Midbrain (tissue), 1 donor: ENCODE measurements at places on chromosomes 12 and 14.

DNA sequence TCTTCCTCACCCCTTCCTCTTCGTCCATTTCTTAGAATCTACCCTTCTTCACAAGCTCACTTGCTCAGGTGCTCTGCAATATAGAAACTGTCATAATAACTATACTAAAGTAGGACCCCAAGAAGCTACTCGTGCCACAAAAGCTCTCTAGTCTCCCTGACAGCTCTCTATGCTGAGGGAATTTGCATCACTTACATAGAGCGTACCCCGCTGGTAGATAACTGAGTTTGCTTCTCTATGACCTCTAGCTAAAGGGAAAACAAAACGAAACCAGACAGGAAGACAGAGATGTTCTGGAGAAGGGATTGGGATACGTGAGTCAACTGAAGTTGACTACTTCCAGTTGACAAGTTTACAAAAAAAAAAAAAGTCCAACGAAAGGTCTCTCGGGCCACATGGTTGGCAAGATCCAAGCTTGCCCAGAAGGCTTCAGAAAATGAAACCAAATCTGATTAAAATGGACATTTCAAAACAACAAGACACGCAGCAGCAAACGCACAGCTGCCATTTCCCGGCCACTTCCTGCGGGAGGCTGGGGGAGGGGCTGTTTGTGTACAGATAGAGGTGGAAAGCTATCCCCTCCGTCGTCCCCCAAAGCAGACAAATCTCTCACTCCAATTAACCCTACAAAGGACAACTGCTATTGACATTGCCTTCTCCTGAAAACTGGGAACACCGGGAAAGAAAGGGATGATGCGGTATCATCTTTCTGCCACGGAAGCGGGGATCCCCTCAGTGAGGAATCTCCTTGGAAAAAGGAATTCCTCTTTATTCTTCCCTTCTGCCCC lies 1.3 kb downstream of the BAZ2A start:
- DNase-seq: peak; percentile 58

GRCh38 chr12:120642826-120643225 lies 2.4 kb downstream of the CABP1 start:
- DNase-seq: no peak

GRCh38 chr14:61563880-61564617 lies 131.3 kb upstream of the HIF1A start:
- no peak for DNase-seq

GRCh38 chr12:22658214-22658613 lies 33.2 kb downstream of the ETNK1 start:
- no peak for DNase-seq

- DNase-seq: peak; percentile 36
Measured at GRCh38 chr14:93017301-93017797, 94.4 kb downstream of the CHGA start.

- no peak for DNase-seq
Measured at GRCh38 chr14:106883218-106883692, 1356.9 kb downstream of the TMEM121 start.

DNA sequence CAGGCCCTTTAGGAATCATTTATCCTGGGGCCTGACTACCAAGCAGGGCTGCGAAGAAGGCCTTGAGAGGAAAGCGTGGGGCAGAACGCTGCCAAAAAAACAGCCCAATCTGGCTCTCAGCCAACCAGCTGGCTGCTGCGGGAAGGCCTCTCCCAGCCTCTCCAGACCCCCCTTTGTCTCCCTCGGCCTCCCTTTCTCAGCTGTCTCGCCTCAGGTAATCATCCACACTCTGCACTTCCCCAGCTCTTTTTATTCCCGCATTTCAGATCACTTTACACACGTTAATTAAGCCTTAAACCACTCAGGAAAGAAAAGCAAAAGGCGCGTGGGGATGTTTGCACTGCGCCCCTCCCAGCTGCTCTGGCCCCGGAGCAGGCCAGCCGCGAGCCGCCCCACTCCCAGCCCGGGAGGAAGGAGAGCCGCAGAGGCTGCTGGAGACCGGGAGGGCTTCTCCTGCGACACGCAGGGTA lies 208.2 kb upstream of the FOXN3 start:
- DNase-seq: peak; percentile 54

DNA sequence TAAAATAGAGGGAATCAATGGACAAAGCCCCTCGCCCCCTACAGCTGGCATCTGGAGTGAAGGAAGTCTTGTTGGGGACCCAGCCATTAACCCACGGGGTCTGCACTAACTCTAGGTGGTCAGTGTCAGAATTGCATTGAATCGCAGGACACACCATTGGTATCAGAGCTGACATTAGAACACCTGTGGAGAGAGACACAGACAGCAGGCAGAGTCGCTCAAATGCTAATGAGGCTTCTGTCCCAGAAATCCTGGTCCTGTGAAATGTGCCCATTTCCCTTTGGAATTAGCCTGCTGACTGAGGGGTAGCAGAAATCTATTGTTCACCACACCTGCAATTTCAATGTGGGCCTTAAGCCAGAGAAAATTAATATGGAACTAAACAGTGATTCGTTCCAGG lies 33.0 kb downstream of the TMEM132D start:
- no peak for DNase-seq

DNA sequence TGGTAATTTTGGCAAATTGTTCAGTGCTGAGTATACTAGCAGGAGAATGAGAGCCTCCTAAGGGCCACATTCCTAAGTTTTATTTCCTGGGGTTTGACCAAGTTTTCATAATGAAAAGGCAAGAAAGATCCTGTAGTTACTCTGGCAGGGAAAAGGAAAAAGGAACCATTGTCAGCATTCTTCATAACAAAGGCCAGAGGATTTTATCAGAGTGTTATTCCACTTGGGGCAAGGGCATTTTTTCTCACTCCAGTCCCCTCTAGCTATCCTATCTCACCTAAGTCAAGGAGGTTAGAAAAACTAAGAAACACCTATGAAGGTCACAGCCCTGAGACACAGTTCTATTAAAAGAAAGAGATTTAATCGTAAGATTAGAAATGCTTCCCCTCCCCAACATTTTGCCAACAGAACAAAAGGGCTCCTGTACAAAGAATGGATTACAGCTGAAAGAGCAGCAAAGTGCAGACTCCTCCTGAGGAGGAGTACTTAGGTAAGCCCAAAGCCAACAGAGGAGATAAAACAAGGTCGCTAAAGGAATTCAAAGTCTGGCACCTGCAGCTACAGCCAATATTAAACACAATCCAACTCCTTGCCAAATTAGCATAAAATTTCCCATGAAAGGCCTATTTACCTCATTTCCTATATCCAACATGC lies 162.4 kb downstream of the GALC start:
- no peak for DNase-seq

DNA sequence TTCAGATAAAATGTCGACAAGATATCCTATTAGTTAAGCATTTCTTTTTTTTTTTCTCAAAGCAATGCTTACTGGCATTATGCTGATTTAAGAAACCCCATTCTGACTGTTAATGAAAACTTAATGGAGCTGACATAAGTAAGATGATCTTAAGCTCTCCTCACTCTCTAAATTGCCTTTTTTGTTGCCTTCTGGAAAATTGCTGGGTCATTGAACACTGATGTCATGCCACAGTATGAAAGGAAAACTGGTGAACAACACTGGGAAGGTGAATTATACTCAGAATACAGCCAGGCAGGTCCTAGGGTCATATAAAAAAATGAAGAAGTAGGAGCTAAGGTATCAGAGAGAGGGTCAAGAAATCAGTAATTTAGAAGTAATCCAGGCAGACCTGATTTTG lies 179.9 kb downstream of the BTG1 start:
- no peak for DNase-seq

GRCh38 chr12:49968471-49968870 lies 4.3 kb upstream of the AQP6 start:
- DNase-seq: no peak

- DNase-seq: no peak
Measured at GRCh38 chr14:76995279-76996035, 33.1 kb downstream of the IRF2BPL start.

GRCh38 chr14:101761881-101762529 lies 496 bp downstream of the PPP2R5C start:
- DNase-seq: peak; percentile 53

- no peak for DNase-seq
Measured at GRCh38 chr12:4939418-4940023, 29.8 kb downstream of the KCNA1 start.

DNA sequence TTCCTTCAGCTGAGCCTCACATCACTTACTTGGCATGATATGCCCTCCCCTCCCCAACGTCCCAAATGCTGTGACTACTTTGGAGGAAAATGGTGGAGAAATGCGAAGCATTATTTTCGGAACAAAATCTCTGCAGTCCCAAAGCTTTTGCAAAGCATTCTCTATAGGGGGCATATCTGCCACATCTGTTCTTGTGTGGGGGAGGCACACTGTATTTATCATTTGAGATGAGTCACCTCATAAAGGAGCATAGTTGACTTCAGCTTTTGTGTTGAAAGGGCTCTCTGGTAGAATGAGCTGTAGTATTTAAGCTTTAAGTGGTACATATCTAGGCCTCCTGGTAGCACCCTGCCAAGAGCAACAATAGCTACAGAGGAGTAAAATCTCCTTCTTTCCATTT lies 447.5 kb downstream of the ADAMTS20 start:
- no peak for DNase-seq

DNA sequence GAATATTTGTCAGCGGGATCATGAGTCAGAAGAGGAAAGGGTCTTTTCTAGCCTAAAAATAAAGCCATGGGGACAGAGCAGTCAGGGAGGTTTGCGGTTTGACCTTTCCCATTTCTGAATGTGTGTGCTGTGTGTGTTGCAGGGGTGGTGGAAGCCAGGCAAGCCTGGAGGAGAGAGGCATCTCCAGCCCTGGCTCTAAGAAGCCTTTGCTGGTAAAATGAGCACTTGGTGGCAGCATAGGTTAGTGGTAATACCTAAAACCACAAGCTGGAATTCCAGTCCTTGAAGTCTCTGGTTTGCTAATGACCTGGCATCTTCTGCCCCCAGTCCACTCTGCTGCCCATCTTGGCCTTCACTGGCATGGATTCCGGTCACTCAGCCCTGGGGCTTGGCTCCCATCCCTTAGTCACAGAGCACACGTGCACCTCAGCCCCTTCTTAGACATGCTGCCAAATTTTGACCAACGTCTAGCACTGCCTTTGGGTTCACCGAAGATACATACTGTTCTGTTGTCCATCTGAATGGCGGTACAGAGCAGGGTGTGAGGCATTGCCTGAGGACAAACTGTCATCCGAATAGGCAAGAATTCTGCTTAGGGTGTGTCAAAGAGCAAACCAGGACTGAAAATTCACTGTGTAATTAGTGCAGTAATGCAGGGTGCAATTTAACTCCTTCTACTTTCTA lies 52.7 kb downstream of the KCNA5 start:
- no peak for DNase-seq

DNA sequence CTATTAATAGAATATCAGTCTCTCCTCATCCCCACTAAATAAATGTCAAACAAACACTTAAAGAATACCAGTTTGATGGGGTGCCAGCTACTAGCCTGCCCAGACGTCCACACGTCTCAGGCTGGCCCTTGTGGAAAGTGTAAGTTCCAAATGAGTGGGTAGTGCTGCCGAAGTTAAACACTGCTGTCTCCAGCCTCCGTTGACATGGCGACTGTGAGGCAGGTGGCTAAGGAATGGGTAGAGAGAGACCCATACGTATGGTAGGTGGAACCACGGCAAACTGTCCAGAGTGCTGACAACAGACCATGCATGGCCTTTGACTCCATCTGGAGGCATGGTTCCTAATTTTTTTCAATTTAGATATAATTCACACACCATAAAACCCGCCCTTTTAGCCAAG lies 37.9 kb downstream of the PITPNM2 start:
- DNase-seq: no peak

DNA sequence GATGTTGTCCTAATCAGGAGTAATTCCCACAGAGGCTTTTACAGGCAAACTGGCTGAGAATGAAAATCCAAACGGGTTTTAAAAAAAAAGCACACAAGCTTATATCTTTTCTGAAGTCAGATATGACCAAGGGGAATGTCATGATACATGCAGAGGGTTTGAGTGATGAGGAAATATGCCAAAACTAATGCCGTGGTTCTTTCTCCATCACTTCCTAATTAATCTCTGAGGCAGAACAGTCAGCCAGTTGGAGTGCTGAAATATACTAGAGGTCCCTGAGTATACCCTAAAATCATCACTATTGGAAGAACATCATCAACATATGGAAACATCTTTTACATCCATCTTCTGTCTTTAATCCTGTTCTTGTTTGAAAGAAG lies 160.8 kb upstream of the FAR2 start:
- no peak for DNase-seq

DNA sequence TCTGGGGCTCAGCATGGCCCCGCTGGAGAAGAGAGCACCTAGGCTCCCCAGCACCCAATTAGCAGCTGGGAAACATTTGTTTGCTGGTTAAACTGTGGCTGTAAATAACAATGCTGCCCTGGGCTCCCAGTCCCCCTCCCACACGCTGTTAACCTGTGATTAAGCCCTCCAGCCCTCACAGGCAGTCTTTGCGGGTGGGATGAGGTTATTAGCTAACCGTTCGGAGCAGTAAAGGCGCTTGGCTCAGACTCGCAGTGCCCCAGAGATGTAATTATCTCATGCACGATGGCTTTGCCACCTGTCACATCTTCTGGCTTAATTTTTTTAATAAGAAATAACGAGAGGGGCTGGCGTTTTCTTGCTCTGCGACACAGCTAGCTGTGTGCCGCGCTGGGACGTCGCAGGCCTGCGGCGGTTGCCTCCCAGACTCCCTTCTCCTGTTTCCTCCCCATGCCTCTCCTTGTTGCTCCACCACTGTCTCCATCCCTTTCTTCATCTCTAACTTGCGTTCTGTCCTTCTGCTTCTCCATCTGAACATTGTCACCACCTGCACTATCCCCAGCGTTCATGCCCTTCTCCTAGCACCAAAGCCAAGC lies 239.2 kb upstream of the FKBP4 start:
- DNase-seq: no peak

- DNase-seq: no peak
Measured at GRCh38 chr12:25438638-25439037, 114.4 kb downstream of the LMNTD1 start.

DNA sequence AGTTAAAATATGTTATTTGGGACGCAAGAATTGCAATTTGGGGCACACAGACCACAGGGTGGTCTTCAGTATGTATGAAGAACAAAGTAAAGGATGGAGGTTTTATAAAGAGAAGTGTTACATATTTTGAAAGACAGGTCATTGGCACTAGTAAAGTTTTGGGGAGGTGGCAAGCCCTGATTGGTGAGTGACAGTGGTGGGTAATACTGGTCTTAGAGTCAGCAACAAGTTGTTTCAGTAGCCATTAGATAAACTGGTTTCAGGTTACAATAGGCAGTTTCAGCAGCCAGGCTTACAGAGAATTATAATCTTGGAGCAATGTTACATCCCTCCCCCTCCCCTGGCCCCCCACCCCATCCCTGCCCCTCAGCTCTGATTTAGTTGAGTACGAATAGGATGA lies 17.5 kb downstream of the MARK3 start:
- DNase-seq: no peak

- no peak for DNase-seq
Measured at GRCh38 chr12:51977320-51977753, 25.8 kb downstream of the ACVR1B start.
